Ovary (tissue), 10 donors: ENCODE measurements at places on chromosomes 7 and 10.

- DNase-seq: no peak
Observed at GRCh38 chr7:1263391-1263951, 30.8 kb downstream of the UNCX start.

DNA sequence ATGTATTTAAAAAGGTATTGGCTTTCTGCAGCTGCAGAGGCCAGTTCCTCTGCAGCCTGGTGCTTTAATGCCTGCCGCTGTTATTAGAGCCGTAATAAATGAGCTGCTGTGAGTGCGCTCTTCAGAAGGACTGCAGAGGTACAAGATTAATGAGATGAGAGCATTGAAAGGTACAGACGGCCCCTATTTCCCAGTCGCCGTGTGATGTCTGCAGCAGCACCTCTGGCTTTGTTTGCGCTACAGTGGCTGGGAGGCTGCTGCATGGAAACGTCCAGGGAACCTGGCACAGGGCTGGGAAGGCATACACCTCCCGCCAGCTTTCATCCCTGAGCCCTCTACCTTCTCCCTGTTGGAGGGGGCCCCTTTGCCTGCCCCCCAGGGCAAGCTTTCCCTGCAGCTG, 383.8 kb upstream of the ZMIZ1 start:
- DNase-seq: no peak

- DNase-seq: no peak
Observed at GRCh38 chr7:152176797-152177196, 151.3 kb downstream of the GALNT11 start.

- DNase-seq: no peak
Observed at GRCh38 chr10:9911488-9911887, 1106.2 kb upstream of the CELF2 start.

- DNase-seq: no peak
Observed at GRCh38 chr7:80624763-80625162, 13.7 kb upstream of the CD36 start.

- no peak for DNase-seq
Observed at GRCh38 chr7:31078363-31078990, 26.4 kb downstream of the ADCYAP1R1 start.

GRCh38 chr7:55280031-55280454, 85.1 kb upstream of the LANCL2 start:
- peak; percentile 59 for DNase-seq

- DNase-seq: no peak
Observed at GRCh38 chr7:17030559-17030958, 148.8 kb upstream of the AGR3 start.

DNA sequence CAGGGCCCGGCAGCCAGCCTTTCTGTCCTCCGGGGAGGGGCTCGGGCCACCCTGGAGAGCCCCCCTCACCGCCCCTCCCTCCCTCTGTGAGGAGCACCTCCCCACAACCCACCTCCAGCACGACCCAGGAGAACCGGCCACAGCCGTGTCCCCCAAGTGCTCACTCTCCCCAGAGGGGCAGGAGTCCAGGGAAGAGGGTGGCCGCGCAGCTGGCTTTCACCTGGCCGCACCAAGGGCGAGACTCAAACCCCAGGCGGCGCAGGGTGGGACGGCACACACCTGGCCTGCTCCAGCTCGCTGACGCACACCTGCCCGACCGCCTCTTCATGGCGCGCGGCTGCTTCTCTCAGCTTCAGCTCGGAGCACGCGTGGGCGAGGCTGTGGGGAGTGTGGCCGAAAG, 73.4 kb downstream of the CFAP46 start:
- DNase-seq: peak; percentile 21

- DNase-seq: no peak
Observed at GRCh38 chr10:129530581-129530980, 63.5 kb downstream of the MGMT start.

GRCh38 chr7:108231221-108231620, 101.1 kb upstream of the LAMB4 start:
- DNase-seq: no peak

- no peak for DNase-seq
Observed at GRCh38 chr7:155864271-155864985, 52.2 kb upstream of the SHH start.

DNA sequence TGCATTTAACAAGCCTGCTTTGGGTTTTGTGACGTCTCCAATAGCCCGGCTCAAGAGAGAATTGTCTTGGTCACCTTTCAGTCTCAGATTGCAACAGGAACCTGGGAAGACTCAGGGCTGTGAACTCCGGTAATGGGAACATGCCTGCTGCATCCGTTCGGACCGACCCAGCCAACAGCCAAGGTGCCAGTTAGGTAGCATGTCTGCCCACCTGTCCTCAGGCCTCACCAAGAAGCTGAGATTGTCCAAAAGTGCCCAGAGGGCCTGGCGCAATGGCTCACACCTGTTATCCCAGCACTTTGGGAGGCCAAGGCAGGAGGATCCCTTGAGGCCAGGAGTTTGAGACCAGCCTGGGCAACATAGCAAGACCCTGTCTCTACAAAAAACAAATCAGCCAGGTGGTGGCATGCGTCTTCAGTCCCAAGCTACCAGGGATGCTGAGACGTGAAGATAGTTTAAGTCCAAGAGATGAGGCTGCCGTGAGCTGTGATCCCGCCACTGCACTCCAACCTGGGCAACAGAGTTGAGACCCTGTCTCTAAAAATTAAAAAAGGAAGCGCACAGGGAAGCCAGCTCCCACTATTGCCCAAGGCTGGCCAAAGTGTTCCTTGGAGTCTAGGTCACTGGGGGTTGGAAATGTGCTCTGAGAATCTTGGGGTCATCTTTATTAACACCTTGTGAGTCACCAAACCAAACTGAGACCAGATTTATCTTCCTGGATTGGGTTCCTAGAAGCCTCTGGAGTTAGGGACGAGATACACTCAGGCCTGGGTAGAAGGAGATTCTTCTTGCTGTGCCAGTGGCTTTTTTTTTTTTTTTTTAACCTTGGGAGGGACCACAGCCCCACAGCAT, 26.9 kb downstream of the BAG3 start:
- no peak for DNase-seq

DNA sequence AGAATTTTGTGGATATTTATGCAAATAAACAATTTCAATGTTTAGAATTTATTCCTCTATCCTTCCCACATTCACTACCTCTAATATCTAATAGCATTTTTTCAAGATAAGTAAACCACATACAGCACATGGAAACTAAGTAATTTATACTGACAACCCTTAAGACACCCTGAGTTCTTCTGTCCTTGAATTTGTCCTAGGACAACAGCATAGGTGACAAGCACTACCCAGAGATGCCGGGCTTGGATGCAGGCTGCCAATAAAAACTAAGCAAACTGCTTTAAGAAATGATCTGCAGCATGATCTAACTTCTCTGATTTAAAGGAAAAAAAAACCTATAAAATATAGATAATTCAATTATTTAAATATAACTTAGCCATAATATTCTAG, 22.7 kb downstream of the NT5C3A start:
- DNase-seq: no peak

DNA sequence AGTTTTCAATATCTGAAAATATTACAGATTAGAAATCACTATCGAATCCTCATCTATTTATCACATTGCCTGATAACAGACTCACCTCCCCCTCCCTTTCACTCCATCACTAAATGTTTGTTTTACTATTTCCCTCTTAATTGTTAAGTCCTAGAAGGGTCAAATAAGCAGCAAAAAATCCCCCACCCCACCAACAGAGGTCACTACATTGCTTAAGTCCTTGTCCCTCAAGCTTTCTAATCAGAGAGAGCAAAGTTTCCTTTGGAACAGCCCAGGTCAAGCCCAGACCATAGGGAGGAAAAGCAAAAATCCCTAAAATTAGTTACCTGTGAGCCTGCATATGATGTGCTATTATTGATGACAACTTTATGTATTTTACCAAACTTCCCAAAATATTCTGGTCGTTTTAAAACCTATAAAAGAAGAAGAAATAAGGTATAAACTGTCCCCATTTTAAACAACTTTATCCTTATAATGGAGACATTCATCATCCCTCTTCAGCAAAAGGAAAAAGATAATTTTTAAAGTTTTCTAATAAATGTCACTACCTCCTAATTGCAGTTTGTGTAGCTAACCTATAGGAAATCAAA, 95.0 kb downstream of the CNOT4 start:
- DNase-seq: no peak

- no peak for DNase-seq
Observed at GRCh38 chr7:111439977-111440376, 122.3 kb downstream of the IMMP2L start.

- no peak for DNase-seq
Observed at GRCh38 chr7:79855172-79855571, 279.5 kb upstream of the GNAI1 start.

GRCh38 chr7:127119517-127119916, 133.2 kb downstream of the GRM8 start:
- no peak for DNase-seq

DNA sequence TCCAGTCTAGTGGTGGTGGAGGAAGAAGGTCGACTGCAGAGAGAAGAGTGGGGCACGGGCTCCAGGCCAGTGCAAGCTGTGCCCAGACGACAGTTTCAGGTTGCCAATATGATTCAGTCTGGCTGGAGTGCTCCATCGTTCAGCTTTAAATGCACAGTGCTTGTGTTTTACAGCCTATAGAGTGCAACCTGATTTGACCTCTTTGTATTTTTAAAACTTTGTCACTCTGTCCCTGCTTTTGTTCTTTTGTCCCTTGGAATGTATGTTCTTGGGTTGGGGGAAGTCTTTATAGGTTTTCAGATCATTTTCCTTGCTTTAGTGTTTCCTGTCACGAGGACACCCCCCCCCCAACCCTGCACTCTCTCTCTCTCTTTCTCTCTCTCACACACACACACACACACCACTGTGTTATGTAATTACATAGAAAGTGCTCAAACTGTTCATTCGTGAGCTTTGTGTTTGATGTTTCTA, 198.0 kb downstream of the CAMK1D start:
- DNase-seq: no peak

DNA sequence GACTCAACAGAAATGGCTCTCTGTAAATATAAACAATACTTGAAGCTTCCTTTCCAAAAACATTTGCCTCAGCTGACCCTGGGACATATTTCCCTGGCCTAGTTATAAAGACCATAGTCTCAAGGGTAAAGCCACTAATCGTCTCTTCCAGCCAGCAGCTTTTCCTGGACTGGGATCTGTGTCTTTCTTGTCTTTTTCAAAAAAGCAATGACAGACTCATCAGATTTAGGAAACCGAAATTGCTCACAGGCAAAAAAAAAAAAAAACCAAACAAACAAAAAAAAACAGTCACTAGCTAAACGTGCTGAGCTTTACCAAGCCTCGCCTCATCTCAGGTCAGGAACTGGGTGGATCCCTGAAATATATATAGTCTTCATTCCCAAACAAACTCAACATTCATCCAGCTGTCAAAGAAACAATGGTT, 23.5 kb downstream of the STN1 start:
- no peak for DNase-seq

DNA sequence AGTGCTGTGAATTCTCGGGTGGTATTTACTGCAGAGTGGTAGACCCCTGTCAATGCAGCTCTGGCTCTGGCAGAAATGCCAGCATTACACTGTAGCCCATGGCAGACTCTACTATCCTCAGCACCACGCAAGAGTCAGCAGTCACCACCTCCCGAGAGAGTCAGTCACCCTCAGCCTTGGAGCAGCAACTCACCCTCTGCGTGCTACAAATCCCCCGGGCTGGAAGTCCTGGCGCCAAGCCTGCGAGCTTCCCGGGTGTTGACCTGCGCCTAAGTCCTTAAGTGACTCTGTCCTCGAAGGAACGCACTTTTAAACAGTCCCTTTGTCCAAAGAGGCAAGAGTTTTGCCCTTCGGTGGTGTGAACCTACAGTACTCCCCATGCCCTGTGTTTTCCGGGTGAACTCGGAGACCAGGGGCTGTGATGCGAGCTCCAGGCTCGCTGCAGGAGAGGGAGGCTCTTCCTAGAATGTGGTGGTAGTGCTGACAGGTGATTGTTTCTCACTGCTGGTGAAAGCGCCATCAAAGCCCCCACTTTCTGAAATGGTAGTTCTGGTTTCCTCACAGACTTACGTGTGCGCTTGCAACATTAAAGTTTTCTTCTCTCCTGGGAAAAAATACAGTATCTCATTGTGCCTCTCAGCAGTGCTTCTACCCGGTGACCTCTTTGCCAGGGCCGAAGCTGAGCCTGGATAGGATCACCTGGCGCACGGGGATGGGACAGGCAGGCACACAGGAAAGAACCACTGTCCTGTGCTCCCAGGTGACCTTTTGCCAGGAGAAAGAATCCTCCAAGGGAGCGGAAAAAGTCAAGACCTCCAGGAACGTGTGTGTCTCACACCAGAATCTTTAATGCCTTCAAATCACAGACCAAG, 33.1 kb upstream of the MBL2 start:
- DNase-seq: no peak

GRCh38 chr10:12481924-12482323, 132.6 kb downstream of the CAMK1D start:
- DNase-seq: no peak

GRCh38 chr10:3925184-3925583, 140.2 kb upstream of the KLF6 start:
- no peak for DNase-seq

GRCh38 chr10:2920637-2921036, 146.7 kb upstream of the PFKP start:
- DNase-seq: no peak

GRCh38 chr10:94344522-94345122, 18.1 kb downstream of the NOC3L start:
- DNase-seq: no peak

DNA sequence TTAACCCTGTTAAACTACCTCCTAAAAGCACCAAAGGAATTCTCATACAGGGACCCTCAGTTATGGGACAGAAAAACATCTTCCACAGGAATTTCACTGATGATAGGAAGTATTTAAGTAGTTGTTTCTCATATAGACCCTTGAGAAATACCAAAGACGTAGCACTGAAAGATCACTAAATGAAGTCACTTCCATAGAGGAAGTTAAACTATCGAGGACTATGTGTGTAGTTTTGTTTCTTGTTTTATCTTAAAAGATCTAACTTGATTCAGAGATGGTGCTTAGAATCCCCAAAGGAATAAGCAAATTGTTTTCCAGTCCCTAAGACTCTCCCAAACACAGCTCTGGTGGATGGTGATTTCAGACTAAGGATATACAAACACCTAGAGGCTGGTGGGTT, 94.8 kb upstream of the AFAP1L2 start:
- no peak for DNase-seq

GRCh38 chr7:24821045-24821753, 63.9 kb upstream of the GSDME start:
- peak; percentile 62 for DNase-seq

DNA sequence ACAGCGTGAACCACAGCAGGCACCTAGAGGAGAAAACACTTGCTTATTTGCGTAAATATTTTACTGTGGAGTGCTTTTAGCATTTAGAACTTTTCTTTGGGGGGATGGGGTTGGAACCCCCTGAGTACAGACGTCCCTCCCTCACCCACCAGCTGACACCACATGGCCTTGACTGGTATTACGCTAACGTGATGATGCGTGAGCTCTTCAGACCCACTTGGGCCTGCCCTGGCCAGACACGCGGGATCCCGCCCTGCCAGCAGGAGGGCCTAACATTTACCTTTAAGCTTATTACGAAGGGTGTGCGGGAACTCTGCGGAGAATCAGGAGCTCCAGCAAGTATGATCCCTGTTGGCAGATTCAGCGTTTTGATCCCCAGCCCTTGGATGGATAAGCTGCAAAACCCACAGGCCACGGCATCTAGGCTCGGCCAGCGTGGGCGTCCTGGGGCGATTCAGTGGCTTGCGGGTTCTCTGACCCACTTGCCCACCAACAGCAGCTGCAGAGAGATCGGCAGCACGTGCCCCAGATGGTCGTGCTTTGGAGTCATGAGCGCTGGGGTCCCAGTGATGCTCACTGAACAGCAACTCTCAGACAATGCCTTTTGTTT, 545.5 kb upstream of the FOXK1 start:
- peak; percentile 70 for DNase-seq

GRCh38 chr7:47807756-47808155, 140.5 kb downstream of the PKD1L1 start:
- no peak for DNase-seq
